HS-5 (cell line): ENCODE measurements at places on chromosomes 1 and 21.

DNA sequence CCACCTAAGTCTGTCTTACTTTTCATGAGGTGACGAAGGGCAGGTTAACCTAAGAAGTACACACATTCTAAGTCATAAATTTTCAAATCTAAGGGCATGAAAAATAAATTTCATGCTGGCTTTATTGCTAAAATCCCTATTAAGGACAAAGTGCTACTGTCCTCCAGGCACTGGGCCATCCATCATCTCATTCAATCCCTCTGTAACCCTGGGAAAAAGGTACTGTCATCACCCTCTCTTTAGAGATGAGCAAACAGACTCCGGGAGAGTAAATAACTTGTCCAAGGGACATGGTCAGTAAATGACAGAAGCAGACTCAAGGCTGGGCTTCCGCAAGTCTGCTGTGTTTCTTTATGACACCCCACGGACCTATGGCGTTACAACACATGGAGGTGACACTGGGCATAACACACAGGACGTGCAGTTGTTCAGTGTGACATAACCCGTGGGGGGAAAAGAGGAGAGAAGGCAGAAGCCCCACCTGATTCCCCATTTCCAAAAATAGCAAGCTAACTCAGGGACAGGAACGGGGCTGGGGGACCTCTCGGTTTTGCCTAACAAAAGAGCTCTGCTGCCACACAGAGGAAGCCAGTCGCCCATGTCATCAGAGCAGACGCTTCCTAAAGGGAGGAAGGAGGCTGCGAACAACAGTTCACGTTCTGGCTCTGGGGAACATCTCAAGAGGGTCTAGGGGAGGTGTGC is 12.5 kb upstream of the SRM start:
- no peak for DNase-seq

DNA sequence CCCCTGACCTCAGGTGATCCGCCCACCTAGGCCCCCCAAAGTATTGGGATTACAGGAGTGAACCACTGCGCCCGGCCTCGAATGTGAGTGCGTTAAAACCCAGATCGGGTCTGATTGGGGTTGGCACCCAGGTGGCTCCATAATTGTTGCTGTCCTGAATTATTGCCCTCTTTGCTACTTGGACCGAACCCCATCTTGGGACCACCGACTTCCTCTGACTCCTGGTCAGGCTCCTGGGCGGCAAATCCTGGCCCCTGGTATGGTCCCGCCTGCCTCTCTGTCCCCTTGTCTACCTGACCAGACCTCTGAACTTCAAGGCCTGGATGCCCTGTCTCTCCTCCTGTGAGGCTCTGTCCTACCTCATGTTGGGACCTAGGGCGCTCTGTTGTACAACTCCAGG is 32.8 kb downstream of the L1TD1 start:
- no peak for DNase-seq

GRCh38 chr1:56150441-56151215 is 428.7 kb downstream of the PLPP3 start:
- DNase-seq = no peak

GRCh38 chr1:55347866-55348265 is 132.7 kb upstream of the USP24 start:
- DNase-seq = no peak

- DNase-seq = no peak
These were observed 26.7 kb upstream of the RSPO1 start for GRCh38 chr1:37661401-37661800.

DNA sequence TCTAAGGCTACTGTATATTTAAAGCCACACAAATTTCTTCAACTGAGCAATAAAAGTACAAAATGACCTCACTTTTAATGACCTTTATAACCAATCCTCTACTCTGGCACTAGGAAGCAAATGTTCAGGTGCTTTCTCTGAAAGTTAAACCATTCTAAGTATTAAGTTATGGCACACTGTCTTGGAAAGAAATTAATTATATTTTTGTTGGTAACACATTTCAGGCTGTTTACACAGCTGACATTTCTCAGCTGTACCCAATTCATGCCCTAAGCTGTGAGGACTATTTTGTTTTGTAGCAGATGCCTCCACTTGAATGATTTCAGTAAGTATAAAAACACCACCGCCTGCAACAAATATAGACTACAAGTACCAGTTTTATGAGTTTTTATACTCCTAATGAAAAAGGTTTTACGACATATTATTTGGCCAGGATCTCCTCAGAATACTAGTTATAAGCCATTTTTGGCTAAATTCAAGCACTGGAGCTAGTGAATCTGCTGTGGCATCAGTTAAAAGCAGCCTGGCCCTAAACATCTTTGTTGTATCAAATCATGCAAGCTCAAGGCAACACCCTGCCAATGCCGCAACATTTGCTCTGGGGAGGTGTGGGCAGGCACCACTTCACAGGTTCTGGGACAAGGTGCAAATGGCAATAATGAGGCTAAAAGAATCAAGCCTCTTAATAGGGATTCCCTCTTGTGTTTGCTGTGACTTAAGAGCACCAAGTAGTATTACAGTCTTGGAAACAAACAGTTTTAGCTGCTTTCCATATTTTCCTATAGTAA is 228.4 kb upstream of the DMRTA2 start:
- no peak for DNase-seq

GRCh38 chr1:86137436-86137835 is 19.1 kb downstream of the COL24A1 start:
- DNase-seq = peak; percentile 72

DNA sequence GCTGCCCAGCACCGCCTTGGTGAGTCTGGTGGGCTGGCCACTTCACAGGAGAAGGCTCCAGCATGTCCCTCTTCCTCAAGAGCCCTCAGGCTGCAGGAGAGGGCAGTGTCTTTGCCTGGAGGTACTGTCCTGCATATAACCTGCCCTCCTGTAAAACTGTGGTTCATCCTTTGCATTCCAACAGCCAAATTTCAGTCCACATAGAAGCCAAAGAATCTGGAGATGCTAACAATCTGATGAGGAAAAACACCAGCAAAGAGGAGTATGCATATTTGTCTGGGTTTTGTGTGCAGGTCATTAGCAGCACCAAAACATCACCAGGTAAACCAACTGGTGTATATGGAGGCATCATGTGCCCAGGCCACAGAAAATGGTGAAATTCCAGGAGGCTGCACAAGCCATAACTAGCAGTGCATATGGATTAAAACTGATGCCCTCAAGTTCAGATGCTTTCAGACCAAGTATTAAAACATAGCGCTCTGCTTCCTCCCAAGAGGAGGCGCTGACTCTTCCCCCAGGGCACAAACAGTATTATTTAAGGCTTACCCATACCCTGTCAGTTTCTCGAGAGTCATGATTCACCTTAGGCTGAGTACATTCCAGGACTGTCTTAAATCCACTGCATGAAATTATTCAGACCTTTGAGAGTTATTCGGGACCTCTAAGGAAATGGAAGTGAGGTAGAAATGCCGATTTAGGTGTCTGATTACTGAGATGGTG is 150.5 kb upstream of the COA6 start:
- DNase-seq = no peak

GRCh38 chr1:95780836-95781235 is 546.8 kb downstream of the RWDD3 start:
- DNase-seq = no peak

GRCh38 chr1:70877343-70877742 is 170.3 kb downstream of the PTGER3 start:
- DNase-seq = no peak

DNA sequence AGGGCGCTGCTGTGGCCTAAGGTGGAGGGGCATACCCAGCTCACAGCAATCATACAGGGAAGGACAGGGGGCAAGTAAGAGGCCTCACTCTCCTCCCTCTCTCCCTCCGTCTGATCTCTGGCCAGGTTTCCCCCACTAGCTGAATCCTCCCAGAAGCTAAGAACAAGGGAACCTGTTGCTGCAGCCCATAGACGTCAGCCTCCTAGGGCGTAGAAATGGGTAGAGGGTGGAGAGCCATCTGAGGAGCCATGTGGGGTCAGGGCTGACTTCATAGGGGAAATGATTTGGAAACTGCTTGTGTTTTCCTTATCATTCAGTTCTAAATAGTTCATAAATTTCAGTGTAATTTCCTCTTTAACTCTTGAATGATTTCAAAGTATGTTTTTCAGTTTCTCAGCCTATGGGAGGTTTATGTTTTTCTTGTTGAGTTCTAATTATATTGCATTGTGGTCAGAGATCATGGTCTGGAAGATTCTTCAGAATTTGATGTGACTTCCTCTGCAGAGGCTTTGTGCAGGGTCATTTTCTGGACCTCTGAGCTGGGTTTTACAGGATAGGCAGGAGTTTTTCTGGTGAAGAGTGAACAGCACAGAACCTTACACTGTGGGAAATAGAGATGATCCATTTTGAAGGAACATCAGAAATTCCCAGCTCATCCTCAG is 2.3 kb upstream of the MOB3C start:
- DNase-seq = no peak

DNA sequence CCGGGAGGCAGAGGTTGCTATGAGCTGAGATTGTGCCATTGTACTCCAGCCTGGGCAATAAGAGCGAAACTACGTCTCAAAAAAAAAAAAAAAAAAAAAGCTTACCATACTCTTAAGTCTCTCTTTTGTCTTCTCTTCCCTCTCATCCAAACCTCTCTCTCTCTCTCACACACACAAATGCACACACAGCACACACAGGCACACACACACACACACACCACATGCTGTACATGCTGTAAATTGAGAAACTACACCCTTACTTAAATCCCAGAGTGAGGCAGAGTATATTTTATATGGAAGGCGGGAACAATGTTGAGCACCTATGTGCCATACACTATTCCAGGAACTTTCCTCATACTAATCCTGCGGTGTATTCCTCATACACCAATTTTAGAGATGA is 6.5 kb downstream of the MCOLN3 start:
- no peak for DNase-seq

DNA sequence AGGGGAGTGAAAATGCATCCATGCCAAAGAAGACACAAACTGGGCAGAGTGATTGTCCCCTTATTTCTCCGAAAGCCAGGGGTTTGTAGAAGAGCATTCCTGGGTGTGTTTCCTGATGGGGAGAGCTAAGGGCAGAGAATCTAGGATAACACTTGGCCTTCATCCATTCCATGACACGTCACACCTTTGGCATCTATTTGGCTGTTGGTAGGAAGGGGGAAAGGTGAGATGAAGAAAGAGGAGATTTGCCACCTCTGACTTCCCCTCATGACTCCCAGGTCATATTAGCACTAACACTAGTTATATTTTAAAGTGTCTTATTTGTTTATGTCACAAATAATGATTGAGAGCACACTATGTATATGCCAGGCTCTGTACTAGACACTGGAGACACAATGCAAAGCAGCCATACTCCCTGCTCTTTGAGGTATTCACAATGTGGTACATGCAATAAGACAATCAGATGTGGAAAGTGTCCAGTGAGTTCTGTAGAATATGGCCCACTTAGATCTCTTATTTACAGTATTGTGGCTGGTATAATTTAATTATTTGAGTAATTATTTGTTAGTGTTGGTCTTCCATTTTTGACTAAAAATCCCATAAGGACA is 54.5 kb upstream of the GADD45A start:
- no peak for DNase-seq

- DNase-seq = no peak
These were observed 168.8 kb upstream of the PDE4B start for GRCh38 chr1:65623895-65624294.

DNA sequence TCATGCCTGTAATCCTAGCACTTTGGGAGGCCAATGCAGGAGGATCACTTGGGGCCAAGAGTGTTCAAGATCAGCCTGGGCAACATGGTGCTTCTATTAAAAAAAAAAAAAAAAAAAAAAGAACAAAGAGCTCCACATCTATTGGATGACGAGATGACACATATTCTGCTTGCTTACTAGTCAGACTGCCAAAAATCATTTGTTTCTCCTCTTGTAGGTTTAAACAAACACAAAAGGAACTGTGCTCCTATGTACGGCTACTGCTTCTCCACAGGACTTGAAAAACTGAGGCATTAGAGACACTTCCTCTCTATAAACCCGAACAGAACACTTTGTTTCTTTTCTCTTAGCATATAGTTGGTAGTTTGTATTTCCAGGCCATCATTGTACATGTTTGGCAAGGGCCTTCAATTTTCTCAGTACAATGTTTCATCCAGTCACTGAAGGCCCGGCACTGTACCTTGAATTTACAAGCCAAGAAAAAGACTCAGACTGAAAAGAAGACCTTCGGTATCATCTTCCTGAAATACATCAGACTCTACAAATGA is 6.0 kb downstream of the TRIT1 start:
- DNase-seq = no peak

- peak; percentile 69 for DNase-seq
These were observed 14.0 kb upstream of the TBX15 start for GRCh38 chr1:119002028-119002686.

DNA sequence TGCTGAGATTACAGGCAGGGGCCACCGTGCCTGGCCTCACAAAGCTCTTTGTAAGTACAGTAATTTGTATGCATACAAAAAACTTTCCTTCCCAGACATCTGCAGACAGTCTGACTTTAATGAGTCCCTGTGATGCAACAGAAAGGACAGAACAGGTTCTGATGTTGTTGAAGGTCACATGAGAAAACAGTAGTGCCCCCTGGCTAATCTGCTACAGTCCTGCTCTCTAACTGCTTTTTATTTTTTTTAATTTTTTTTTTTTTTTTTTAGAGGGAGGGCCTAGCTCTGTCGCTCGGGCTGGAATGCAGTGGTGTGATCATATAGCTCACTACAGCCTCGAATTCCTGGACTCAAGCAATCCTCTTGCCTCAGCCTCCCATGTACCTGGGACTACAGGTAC is 36.7 kb downstream of the ACBD3 start:
- no peak for DNase-seq

GRCh38 chr1:48887796-48888195 is 111.1 kb upstream of the BEND5 start:
- DNase-seq = no peak

DNA sequence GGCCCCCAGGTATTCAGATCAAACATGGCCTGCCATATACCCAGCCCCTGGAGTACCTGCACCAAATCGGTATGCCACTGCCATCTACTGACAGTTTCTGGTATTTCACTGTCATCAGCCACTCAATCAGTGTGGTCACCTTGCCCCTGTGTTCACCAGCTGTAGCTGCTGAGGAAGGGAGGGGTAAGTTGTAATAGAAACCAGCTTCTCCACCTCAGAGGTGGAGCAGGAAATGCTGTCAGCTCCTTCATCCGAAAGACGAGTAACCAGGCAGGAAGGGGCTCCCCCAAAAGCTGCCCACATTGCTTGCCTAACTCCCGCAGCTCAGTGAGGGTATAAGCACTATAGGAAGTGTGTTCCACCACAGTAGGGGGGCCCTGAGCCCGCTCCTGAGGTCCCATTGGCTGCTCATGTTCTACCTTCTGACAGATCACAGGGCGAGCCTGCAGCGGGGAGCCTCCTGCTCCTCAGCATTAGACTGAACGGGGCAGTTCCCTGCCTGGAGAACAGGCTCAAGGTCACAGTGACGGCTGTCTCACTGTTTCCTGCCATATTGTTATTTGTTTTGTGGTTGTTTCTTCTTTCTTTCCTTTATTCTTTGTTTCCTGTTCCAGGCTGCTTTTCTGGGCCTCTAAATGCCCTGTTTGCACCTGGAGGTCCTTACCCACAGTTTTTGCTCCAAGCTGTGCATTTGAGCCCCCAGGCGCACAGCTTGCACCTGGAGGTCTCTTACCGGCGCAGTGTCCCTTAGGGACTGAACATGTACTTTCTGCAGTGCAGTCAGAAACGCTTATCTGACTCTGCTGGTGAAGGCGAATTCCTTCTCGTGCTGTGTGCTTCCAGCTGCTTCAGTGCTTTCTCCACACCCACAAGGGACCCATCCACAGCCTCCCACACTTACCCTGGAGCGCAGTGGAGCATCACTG is 1638.3 kb downstream of the MRPL39 start:
- DNase-seq = no peak

- no peak for DNase-seq
These were observed 431 bp downstream of the MTARC1 start for GRCh38 chr1:220787069-220787619.

GRCh38 chr1:89908672-89909436 is 86.1 kb upstream of the ZNF326 start:
- DNase-seq = peak; percentile 68
